ENCODE measurements at places on chromosomes 12 and 14.

- DNase-seq: no peak
Measured at GRCh38 chr14:68112442-68112841, 292.9 kb downstream of the RAD51B start.

GRCh38 chr12:112166051-112167015 lies 41.0 kb downstream of the TRAFD1 start:
- DNase-seq: no peak

GRCh38 chr14:57889245-57889644 lies 23.4 kb upstream of the SLC35F4 start:
- peak; percentile 5 for DNase-seq

DNA sequence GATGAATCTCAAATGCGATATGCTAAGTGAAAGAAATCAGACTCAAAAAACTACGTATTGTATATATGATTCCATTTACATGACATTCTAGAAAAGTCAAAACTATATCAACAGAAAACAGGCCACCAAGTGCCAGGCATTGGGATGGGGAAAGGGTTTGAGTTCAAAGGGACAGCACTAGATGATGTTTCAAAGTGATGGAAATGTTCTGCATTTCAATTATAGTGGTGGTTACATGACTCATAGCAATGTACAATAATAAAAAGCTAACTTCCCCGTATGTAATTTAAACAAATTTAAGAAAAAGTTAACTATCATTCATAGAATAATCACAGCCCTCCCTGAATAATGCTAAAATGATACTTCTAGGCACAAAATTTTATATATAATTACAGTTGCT lies 13.5 kb downstream of the HECTD1 start:
- DNase-seq: no peak

DNA sequence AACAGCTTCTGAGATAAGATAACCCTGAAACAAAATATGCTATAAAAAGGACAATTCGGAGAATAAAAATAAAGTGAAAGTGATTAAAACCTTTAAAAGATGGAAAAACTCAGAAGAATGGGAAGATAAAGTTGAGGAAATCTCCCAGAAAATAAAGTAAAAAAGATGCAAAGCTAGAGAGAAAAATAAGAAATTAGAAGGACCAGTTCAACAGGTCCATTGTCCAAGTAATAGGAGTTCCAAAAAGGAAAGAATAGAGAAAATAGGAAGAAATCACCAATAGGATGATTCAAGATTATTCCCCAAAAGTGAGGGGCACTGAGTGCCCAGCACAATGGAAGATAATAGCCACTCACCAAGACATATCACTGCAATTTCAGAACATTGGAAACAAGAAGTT lies 4.8 kb upstream of the PRPF40B start:
- DNase-seq: no peak

GRCh38 chr14:78170203-78170602 lies at the start of gene NRXN3:
NRXN3 (plus strand) TSS chr14:78170373; CDS start chr14:78243094, 72,721 bp downstream.
- no peak for DNase-seq

Data from NCI-H446 treated with DMSO at 0.1 percent for 48 hours (cell line).